Nucleus accumbens (tissue), 56 donors: ENCODE measurements at places on chromosomes 6 and 20.

- no peak for DNase-seq
Measured at GRCh38 chr6:31180500-31180899, 10.0 kb upstream of the POU5F1 start.

DNA sequence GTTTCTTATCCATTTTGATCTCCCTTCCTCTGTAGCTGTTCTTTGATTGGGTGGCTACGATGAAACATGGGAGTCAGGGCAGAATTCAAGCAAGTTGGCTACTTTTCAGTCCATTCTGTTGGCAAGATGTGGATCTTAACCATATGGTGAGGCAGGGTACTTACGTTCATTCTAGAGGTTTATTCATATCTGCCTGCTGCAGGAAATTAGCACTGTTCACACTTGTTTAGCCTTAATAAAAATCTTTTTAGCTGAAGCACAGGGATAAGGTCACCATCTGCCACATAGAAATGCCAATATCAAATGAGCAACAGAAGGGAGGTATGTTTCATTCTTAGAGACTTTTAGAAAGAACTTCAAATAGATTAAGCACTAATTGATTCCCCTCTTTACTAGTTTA, 83.9 kb downstream of the GRIK2 start:
- no peak for DNase-seq

DNA sequence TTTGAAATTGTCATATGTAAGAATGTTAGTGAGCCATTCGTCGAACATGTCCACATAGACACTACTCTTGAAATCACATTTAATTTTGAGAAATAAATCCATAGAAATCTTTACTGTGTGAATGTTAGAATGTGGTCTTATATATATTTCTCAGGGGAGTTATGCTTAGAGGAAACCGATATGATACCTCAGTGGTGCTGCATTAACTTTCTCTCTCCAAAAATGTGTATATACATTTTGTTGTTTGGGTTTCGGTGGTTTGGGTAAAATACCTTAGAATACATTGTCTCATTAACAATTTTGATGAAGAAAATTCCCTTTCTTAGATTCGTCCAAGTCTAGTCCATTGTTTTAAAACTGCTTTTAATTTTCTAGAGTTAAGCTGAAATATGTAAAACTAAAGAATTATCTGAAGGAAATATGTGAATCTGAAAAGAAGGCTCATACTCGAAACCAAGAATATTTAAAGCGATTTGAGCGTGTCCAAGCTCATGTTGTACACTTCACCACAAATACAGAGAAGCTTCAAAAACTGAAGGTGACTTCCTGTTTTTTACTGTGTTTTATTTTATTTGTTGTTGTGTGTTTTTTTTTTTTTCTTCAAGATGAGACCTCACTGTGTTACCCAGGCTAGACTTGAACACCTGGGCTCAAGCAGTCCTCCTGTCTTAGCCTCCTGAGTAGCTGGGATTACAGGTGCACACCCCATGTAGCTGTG, 10.3 kb downstream of the KIZ start:
- no peak for DNase-seq

DNA sequence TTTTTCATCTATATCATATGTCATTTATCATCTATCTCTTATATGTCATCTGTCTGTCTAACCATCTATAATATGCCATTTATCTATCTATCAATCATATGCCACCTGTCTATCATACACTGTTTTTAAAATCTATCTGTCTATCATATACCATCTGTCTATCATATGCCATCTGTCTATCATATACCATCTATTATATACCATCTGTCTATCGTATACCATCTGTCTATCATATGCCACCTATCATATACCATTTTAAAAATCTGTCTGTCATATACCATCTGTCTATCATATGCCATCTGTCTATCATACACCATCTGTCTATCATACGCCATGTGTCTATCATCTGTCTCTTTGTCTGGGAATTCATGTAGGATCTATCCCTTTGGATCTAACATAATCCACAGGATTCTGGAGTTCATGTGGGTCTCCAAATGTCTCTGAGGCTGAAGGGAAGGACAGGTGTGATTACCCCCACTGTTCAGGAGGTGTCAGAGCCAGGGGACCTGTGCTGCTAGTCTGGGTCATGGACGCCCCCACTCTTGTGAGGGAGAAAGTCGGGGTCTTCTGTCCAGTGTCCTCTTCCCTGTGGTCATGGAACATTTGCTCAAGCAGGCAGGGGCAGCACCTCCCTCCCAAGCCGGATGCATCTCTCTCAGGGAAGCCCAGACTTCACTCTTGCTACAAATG, 36.9 kb upstream of the FRMD1 start:
- no peak for DNase-seq

GRCh38 chr6:31267651-31268368, 4.1 kb downstream of the HLA-C start:
- no peak for DNase-seq

GRCh38 chr20:3521852-3522740, 51.3 kb downstream of the ATRN start:
- DNase-seq = no peak

DNA sequence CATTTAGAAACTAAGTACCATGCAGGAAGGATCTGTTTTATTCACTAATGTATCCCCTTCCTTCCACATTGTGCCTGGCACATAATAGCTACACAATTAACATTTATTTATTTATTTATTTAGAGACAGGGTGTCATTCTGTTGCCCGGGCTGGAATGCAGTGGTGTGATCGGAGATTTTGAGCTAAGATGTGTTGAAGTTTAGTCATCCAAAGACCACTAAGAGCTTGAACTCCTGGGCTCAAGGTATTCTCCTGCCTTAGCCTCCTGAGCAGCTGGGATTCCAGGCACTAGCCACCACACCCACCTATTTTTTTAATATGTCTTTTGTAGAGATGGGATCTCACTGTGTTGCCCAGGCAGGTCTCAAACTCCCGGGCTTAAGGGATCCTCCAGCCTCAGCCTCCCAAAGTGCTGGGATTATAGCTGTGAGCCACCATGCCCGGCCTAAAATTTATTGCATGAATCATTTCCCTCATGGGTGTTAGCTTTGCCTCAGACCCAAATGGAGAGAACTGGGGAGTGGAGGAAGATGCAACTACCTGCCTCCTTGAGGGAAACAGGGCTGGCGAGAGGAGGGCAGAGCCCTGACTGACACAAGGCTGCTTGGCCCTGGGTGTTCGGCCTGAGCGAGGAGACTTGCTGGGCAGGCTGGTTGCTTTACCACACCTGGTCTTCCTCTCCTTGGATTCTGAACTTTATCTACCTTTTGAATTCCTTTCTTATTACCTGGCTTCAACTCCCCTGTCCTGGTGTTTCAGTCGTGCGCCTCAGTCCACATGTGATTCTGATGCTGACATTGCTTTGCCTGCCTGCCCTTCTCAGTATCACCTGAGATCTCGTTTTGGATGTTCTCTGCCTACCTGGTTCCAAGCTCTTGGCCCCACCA, 1.7 kb upstream of the DYNLT1 start:
- no peak for DNase-seq

GRCh38 chr20:18904624-18905023, 91.0 kb downstream of the SCP2D1 start:
- no peak for DNase-seq
